ENCODE measurements at places on chromosomes 11 and 22. TPM values are rescaled to one million over a fixed set of nuclear protein-coding genes. Genes with fewer than 3 reads are reported as not detected.

GRCh38 chr11:112745973-112746372, 215.2 kb upstream of the NCAM1 start:
- no peaks in the 10 kb centered on the region for H3K27me3 ChIP-seq
- no peak for DNase-seq
- H3K4me1 ChIP-seq = no peaks in the 10 kb centered on the region
- H3K36me3 ChIP-seq = no peaks in the 10 kb centered on the region

- DNase-seq = no peak
- H3K27ac ChIP-seq = no peak overlapping the region
- no peaks in the 10 kb centered on the region for H3K36me3 ChIP-seq
- peaks cover 13% of the 10 kb centered on the region for H3K4me1 ChIP-seq
- H3K27me3 ChIP-seq = no peaks in the 10 kb centered on the region
These were observed 90.9 kb downstream of the NAV2 start for GRCh38 chr11:19803506-19803998.

DNA sequence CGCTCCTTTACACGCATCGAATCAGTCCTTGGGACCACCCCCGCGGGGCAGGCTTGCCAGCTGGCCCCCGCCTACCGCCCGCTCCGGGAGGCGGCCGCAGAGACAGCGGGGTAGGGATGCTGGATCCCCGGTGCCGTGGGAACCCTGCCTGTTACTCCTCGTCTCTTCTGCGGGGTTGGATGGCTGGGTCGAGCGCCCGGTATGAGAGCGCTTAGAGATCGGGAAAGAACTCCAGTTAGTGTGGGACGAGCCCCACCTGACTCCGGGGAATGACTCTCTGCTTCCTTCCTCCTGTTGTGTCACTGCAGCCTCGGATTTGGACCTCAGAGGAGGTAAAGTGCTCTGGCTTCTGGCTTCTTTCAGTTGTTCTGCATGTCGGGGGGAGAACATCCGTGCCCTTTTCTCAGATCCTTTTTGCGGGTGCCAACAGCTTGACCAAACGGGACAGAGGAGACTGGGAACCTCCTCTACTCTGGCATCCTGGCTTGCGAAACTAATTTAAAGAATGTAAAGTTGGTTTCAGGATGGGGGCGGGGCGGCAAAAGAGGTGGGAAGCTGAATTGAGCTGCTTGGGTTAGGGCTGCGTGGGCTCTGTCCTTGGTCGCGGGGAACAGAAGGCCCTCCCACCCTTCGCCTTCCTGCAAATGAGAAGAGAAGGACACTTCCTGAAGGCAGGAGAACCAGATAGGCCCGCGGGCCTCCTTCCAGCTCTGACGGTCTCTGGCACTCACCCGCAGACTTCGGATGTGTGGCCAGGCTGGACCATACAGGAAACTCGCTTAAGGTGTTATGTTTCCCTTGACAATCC, 938 bp downstream of the LAYN start:
- no peaks in the 10 kb centered on the region for H3K4me1 ChIP-seq
- no peaks in the 10 kb centered on the region for H3K36me3 ChIP-seq
- DNase-seq = peak; percentile 57
- peak overlapping the region; percentile 67 for H3K4me3 ChIP-seq
- no peaks in the 10 kb centered on the region for H3K27me3 ChIP-seq

GRCh38 chr11:13224324-13224723, 53.3 kb upstream of the BMAL1 start:
- H3K36me3 ChIP-seq = no peaks in the 10 kb centered on the region
- no peak overlapping the region for H3K4me3 ChIP-seq

- H3K27me3 ChIP-seq = no peaks in the 10 kb centered on the region
- no peaks in the 10 kb centered on the region for H3K4me1 ChIP-seq
- H3K36me3 ChIP-seq = no peaks in the 10 kb centered on the region
- H3K27ac ChIP-seq = no peak overlapping the region
- no peak overlapping the region for H3K4me3 ChIP-seq
- DNase-seq = no peak
These were observed 222.5 kb downstream of the MN1 start for GRCh38 chr22:27578937-27579617.

- no peaks in the 10 kb centered on the region for H3K27me3 ChIP-seq
- no peaks in the 10 kb centered on the region for H3K36me3 ChIP-seq
- DNase-seq = no peak
- H3K27ac ChIP-seq = no peak overlapping the region
- no peak overlapping the region for H3K4me3 ChIP-seq
These were observed 35.4 kb downstream of the PHF21B start for GRCh38 chr22:44974454-44974853.

DNA sequence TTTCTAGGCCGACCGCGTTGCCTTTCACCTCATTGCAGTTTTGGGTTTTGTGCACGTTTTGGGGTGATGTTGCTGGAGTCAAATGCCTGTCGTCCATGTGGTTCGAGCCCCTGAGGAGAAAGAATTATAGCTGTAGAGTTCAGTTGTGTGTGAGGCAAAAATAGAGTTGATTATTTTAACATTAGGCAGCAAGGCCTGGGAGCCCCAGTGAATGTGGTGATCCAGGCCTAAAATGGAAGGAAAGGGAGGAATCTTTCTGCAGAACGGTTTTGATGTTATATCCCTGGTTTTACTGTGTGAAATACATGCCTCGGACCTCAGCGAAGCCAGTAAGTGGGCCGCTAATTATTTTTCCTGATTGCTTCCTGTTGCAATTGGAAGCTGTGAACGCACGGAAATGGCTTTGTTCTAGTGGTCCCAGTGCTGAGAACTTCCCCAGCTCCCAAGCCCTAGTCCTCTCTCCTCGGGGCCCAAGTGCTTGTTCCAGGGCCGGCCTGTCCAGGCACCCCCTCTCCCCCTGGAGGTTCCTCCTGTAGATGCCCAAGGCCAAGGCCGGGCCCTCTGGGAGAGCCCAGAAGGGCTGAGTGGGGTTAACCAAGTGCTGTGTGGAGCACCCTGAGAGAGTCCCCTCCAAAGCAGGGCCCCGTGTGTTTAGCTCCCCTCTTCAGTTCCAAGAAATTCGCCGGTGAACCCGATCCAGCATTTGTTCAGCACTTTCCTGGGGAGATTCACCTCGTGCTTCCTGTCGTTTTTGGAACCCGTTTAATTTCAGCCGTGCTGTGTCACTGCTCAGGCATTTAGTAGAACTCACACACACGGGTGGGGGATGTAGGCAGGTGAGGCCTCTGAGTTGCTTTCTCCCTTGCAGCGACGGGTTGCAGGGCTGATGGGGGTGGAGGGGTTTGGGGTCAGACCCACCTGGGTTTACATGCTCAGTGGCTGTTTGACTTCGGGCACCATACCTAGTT, 2.1 kb downstream of the LRP5 start:
- DNase-seq = peak; percentile 57
- H3K27me3 ChIP-seq = no peaks in the 10 kb centered on the region

DNA sequence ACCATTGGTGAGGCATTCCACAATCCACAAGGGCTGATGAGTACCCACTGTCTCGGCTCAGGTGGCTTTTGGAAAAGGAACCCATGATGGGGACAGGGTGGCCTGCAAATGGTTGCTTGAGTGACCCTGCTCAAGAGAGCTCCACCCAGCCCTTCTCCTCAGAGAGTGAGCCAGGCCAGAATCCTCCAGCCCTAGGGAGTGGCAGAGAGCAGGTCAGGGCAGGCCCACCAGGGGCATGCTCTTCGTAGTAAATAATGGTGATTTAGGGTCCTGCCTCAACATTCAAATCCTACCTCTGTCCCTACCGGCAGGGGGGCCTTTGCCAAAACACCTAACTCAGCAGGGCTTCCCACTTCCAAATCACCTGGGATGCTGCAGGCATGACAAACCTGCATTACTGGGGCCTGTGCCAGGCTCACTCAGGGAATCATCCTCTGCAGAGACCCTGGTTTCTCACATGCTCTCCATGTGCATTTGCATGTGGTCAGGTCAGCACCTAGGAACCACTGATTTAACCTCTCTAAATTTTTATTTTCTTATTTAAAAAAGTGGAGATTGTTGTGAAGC, 17.3 kb upstream of the TP53I11 start:
- no peak overlapping the region for H3K4me3 ChIP-seq
- H3K27me3 ChIP-seq = no peaks in the 10 kb centered on the region
- no peak for DNase-seq
- H3K27ac ChIP-seq = no peak overlapping the region
- H3K4me1 ChIP-seq = no peaks in the 10 kb centered on the region

- H3K4me1 ChIP-seq = no peaks in the 10 kb centered on the region
- no peak overlapping the region for H3K4me3 ChIP-seq
These were observed 6.3 kb upstream of the KCNJ5 start for GRCh38 chr11:128884703-128885338.

DNA sequence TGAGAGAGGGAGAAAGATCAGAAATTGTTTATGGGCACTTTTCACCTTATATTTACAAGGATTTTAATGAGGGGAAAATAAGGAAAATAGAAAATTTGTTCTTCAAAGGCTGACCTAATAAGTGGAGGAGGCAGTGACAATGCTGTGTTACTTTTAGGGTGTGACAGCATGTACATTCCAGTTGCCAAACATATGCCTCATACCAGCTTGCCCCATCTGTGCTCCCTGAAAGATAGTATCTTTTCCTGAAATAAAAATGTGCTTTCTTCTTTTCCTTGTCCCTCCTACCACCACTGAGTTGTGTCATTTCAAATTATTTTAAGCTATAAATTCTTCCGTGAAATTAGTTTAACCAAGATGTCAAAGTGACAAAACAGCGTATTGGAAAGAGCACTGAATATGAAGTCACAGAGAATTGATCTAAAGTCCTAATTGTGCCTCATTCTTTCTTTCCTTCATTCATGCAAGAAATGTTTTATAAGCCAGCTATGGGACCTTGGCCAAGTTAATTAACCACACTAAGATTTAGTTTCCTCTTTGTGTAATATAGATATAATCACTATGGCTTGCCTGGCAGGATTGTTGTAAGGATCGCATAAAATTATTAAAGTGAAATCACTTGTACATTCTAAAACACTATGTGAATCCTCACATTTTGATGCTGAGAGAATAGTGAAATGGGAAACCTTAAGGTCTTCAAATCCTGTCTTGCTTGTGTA, 1307.5 kb upstream of the TENM4 start:
- no peak overlapping the region for H3K27ac ChIP-seq
- no peaks in the 10 kb centered on the region for H3K36me3 ChIP-seq
- H3K4me1 ChIP-seq = no peaks in the 10 kb centered on the region

Gene MEI1
- total RNA-seq = 1.3 TPM
